ENCODE measurements at places on chromosomes 11 and 22.

GRCh38 chr11:57290288-57290687 lies 34.5 kb downstream of the TNKS1BP1 start:
- DNase-seq = no peak

DNA sequence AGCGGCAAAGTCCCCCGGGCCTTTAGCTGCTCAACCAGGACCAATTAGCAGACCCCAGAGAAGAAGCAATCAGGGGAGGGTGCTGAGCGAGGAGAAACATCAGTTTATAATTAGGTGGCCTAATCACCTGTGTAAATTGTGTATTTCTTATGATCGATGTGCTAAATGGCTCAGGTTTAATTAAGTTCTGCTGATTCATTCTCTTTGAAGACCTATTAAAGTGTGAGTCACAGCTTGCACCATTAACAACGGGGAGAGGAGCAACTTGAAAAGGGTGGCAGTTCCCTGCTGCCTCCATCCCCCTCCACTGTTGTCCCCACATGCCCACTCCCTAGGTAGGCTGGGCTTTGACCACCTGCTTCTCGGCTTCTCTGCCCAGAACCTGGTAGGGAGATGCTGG lies 10.7 kb downstream of the ISX start:
- DNase-seq = no peak

DNA sequence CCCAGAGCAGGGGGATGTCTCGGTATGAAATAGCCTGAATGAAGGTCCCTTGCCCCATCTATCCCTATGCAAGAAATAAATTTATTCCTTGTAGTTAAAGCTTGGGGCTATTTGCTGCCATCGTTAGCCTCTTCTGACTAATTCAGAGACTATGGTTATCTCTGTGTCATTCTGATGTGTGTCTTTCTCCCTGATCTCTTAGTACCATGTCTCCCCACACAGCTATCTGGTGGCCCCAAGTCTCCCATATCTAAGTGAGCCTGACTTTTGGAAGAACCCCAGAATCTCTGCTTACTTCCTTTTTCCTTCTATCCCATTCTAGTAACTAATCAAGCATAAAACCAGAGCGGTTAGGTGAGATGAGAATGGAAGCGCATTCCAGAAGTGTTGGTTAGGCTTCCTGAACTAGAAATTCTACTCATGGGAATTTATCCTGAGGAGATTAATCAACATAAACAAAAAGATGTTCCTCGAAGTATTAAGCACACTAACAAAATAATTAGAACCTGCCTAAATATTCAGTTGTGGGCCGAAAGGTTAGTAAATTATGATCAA lies 71.4 kb upstream of the BMAL1 start:
- no peak for DNase-seq

GRCh38 chr11:1194231-1194976 lies 28.5 kb upstream of the MUC5B start:
- DNase-seq = peak; percentile 11

GRCh38 chr11:32706985-32707741 lies 87.3 kb downstream of the CCDC73 start:
- no peak for DNase-seq

GRCh38 chr11:123434911-123435310 lies 4.8 kb downstream of the GRAMD1B start:
- DNase-seq = no peak

GRCh38 chr11:113839842-113840241 lies 35.5 kb downstream of the USP28 start:
- no peak for DNase-seq

DNA sequence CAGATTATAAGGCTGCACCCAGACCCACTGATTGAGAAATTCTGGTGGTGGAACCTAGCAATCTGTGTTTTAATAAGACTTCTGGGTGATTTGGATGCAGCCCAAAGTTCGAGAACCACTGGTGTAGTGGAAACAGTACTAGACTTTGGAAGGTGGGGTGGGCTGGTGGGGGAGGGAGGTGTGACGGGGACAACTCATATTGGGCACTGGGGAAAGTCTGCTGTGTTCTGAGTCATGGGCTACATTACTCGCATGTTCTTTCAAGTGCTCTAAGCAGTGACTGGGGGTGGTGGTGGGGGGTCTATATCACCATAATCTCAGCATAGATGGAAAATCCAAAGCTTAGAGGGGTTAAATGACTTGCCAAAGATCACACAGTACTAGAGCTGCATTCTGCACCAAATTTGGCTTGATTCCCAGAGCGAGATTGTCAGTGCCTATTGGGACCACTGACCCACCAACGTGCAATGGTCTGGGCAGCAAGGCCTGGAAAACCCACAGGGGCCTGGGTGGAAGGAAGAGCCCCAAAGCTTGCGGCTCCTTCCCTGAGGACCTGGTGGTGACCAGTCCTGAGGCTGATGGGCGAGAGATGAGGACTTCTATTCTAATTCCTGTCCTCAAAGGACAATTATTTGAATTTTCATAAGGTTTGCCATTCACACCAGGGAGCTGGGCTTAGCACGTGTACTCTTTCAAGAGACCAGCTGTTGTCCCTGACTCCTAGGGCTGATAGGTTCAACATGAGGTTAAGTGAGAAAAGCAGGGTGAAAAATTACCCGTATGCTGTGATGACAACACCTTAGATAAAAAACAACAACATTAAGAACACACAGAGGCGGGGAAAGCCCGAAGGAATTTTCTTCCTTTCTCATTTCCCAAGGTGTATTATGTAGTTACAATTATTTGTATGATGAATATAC lies 77.5 kb upstream of the NARS2 start:
- no peak for DNase-seq

DNA sequence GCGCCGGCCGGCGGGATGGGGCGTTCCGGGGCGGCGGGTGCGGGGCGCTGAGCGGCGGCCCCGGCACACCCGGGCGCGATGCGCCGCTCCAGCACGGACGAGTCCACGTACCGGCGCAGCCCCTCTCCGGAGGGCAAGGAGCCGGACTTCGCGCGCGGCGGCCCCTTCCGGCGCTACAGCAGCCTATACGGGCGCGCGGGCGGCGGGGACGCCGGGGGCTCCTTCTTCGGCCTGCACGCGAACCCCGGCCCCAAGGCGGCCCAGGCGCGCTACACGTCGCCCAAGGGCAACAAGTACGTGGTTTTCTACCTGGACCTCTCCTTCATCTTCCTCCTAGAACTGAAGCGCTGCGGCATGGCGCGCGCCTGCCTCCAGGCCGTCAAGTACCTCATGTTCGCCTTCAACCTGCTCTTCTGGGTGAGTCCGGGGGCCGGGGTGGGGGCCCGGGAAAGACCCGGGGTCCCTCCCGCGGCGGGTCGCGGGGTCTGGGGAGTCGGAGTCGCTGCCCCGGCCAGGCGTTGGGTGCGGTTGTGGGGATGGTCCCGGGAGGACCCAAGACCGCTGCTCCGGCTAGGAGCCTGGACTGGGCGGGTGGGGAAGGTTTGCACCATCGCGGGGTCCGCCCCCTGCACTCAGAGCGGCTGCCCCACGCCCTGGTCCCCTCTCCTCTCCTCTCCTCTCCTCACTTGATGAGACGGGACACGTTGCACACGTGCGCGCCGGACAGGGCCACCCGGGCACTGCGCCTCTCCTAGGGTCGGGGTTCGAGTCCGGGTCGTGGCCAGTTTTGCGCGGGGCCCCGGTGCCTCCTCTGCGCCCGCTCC lies 7.5 kb downstream of the TSPAN4 start:
- no peak for DNase-seq

- DNase-seq = no peak
Observed at GRCh38 chr11:112023104-112023503, 2.1 kb upstream of the DLAT start.

DNA sequence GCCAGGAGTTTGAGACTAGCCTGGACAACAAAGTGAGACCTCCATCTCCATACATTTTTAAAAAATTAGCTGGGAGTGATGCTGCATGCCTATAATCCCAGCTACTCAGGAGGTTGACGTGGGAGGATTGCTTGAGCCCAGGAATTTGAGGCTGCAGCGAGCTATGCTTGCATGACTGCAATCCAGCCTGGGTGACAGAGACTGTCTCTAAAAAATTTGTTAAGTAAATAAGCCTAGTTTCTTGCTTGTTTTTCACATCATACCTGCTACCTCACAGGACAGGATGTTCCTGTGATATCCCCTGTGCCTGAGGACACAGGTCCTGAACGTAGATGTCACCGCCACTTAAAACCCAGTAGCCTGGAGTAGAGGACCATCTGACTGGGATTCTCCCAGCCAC lies 348.6 kb downstream of the MN1 start:
- DNase-seq = no peak

DNA sequence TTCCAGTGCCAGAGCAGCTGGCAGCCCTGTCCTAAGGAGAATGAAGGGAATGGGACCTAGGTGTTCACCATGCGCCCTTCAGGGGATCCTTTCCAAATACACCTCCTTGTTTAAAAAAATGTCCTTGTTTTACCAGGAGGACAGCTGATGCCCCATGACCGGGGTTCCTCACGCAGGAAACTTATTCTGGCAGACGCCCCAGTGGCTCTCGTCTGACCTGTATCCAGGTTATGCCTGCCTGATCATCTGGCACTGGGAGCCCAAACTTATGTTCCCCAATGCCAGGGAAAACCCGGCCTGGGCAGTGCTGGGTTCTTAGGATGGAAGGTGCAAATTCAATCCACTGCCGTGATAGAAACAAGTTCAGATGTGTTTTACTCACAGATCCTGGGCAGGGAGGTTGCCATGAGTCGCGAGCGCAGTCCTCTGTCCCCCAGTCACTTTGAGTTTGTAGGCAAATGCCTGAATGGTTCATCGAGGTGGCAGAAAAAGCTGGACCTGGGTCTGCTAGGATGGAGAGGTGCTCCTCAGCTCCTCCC lies 31.5 kb downstream of the MOV10L1 start:
- DNase-seq = no peak

DNA sequence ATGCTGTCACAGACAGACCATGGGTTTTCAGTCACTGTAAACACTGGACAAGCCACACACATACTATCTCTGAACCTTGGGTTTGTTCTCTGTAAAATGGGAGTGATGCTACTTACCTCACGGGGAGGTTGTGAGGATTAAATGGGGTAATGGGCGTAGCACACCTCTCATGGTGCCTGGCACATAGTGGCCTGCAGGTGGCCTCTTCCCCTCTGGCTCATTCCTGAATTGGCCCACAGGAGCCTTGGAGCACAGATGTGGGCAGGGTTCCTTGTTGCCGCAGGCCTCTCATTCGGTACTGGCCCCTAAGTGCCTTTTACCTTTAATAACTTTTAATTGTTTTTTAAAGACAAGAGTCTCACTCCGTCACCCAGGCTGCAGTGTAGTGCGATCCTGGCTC lies 11.7 kb downstream of the MICAL2 start:
- DNase-seq = no peak

- peak; percentile 31 for DNase-seq
Observed at GRCh38 chr22:42317008-42317407, 46.6 kb upstream of the TCF20 start.

GRCh38 chr22:45889539-45890350 lies 87.2 kb downstream of the WNT7B start:
- DNase-seq = peak; percentile 12

DNA sequence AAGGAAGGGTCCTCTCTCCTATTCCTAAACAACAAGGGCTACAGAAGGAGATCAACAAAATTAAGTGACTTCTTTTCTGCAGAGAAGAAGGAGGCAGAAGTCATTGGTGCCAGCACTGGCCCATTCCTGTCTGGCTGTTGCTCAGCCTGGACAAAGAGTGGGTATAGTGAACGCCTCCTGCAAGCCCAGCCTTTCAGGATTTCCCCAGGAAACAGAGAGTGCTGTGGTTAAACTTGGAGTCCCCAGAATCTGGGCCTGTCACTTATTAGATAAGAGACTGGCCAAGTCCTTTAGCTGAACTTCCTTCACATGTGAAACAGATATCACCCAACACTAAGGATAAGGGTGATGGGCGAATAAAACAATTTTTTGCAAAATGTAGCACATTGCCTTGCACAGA lies 10.9 kb downstream of the TST start:
- no peak for DNase-seq

- no peak for DNase-seq
Observed at GRCh38 chr22:30662040-30662439, 5.6 kb downstream of the DUSP18 start.

GRCh38 chr22:31611061-31611760 lies 50.8 kb downstream of the PISD start:
- no peak for DNase-seq

- DNase-seq = no peak
Observed at GRCh38 chr11:104361975-104362374, 198.0 kb upstream of the PDGFD start.

- no peak for DNase-seq
Observed at GRCh38 chr11:106186630-106187029, 109.2 kb downstream of the AASDHPPT start.

GRCh38 chr11:128628686-128629085 lies 41.3 kb upstream of the ETS1 start:
- no peak for DNase-seq

GRCh38 chr11:116460156-116460920 lies 312.4 kb downstream of the BUD13 start:
- no peak for DNase-seq
